Dorsolateral prefrontal cortex (tissue), 122 donors: ENCODE measurements at places on chromosomes 7 and 10.
A peak's percentile ranks its signal among the peaks of the same experiment; 100 is the strongest.

- DNase-seq: no peak
These were observed 162.7 kb upstream of the CDK1 start for GRCh38 chr10:60615541-60615940.

DNA sequence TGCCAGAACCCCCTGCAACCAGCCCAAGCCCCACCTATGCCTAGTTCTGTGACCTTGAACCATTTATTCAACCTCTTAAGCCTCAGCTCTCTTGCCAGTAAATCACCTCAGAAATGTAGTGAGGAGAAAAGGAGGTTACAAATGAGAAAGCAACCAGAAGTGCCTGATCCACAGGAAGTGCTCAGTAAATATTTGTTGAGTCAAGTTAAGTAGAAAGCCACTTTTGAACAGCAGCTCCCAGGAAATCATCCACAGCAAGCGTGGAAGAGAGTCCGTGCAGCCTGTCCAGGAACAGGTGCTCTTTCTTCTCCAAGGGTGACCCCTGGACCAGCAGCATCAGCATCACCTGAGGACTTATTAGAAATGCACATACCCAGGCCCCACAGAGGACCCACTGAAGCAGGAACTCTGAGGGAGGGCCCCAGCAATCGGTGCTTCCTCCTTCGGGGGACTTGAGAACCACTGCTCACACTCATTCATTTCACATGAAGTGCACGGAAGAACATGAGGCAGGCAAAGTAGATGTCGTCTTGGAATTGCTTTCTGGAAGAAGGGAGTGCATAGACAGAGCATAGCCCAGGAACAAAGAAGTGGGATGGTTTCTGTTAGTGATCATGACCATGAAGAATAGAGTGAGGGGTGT, 6.3 kb upstream of the C10orf71 start:
- no peak for DNase-seq

GRCh38 chr7:98641646-98642500, 24.8 kb downstream of the NPTX2 start:
- no peak for DNase-seq

- DNase-seq: no peak
These were observed 12.5 kb upstream of the COL13A1 start for GRCh38 chr10:69789164-69789576.

- no peak for DNase-seq
These were observed 64.1 kb upstream of the MPP7 start for GRCh38 chr10:28366994-28367393.

GRCh38 chr10:105855791-105856190, 1214.7 kb downstream of the SORCS3 start:
- DNase-seq: no peak

DNA sequence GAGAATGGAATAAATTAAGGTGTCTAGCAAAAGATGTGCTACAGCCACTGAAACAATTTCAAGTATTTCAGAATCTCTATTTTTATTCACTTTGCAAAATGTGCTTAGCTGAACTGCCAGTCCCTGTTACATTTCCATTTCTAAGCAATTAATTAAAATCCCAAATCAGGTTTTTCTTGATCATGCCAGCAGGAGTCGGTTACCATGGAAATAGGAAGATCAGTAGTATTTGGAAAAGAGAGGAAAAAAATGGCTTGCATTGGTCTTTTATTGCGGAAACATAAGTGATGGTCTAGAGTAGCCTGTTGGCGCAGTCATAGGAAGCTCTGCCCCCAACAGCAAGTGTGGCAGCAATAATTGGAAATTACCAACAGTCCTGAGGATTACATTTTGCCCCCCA, 867.1 kb downstream of the GATA3 start:
- DNase-seq: no peak

GRCh38 chr7:6589829-6590644, at the start of gene INTS15:
Gene INTS15 (plus strand): TSS chr7:6590021. CDS start chr7:6590284, 263 bp downstream.
- peak; percentile 70 for DNase-seq

DNA sequence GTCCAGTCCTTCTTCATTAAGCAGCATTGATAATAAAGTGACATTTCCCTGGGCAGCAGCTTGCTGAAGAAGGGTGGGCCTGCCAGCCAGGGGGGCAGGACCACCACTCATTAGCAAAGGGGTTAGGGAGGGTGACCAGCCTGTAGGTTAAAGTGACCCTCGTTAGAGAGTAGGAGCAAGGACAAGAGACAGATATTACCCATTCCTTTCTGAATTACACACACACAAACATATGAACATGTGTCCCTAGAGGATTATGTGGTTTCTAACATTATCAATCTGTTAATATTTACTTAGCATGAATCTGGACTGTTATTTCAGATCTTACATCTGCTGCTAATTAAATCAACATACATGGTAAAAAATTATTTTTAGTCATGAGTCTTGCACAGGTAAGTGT, 88.9 kb downstream of the CTTNBP2 start:
- no peak for DNase-seq
